ENCODE measurements at places on chromosomes 4 and X. TPM values are rescaled to one million over a fixed set of nuclear protein-coding genes. Genes with fewer than 3 reads are reported as not detected.

- DNase-seq, result peak; percentile 62
These were observed 98.8 kb upstream of the GATB start for GRCh38 chr4:151859641-151860040.

DNA sequence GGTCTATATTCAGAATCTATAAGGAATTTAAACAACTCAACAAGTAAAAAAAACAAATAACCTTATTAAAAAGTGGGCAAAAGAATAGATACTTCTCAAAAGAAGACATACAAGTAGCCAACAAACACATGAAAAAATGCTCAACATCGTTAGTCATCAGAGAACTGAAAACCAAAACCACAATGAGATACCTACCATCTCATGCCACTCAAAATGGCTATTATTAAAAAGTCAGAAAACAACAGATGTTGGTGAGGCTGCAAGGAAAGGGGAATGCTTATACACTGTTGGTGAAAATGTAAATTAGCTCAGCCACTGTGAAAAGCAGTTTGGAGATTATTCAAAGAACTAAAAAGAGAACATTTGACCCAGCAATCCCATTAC lies 201.6 kb downstream of the QDPR start:
- no peak for DNase-seq

DNA sequence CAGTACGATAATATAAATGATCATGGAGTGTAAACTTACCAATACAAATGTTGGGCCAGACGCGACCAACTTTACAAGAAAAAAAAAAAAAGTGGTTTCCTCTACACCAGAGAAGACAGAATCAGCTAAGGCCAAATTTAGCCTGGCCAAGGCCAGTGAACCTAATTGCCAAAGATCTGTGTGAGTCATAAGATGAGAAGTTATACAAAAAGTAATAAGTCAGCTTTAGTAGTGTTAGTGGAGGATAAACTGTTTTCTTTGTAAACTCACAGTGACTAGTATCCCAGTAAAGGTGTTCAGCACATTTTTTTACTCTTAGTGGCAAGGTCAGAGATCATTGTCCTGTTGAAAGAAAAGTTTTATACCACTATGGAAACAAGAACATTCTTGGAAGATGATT lies 531.4 kb upstream of the TECRL start:
- peak; percentile 72 for DNase-seq

GRCh38 chr4:58064653-58065052 lies 954.5 kb upstream of the IGFBP7 start:
- DNase-seq, result no peak

- no peak for DNase-seq
These were observed 40.5 kb downstream of the UBA6 start for GRCh38 chr4:67660418-67660817.

DNA sequence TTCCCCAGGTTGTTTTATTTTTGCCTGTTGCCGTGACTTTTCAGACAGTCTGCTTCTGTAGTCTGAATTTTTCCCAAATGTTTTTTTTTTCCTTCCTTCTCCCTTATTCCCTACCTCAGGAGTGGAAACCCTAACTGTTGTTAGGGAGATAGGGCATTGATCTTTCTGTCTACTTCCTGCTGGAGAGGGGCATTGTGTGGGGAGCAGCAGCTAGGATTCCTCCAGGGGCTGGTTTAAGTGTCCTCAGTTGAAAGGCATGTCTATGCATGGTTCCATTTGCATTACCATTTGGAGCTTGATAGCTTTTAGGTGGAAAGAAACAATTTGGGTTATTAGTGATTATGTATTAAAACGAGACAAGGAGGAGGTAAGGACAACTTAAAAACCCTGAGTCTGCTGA lies 383.9 kb downstream of the DCAF12L2 start:
- no peak for DNase-seq

DNA sequence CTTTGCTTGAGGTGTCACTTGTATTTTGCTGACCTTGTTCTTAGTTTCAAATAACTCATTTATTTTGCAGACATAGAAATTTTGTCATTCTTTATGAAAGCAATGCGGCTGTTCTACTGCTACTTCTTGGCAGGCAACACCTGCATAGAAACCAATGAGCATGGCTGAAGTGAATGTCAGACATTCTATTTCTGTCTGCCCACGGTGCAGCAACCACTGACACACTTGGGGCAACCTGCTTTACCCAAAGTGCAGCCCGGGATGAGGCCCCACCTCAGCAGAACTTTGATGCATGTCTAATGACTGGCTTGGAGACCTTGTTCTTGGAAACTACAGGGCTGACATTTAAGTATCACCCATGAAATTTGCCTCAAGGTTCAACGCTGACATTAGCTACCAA lies 93.6 kb downstream of the RBM47 start:
- no peak for DNase-seq

DNA sequence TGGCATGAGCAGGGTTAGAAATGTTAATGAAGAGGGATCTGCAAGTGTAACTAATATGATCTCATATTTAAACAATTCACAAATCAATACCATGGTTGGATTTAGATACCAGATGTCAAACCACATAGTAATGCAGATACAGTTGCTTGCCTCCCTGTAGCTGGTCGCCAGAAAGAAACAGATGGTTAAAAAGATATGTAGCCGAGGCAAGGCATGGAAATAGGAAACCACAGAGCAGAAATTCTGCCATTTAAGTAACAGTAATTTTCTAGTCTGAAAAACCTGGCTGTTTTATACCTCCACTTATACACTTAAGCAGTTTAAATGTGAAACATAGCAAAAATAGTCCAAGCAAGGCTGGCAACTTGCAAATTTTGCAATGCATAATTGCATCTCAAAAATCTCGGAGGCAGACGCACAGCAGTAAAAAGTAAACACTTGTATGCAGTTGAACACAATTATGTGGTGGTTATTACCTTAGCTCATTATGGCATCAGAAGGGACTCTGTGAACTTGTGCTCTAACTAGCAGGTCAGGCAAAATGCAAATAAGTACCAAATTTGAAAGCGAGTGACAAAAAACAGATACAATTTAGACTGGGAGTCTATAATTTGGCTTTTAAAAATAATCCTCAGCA lies 126.8 kb downstream of the NAA11 start:
- no peak for DNase-seq

DNA sequence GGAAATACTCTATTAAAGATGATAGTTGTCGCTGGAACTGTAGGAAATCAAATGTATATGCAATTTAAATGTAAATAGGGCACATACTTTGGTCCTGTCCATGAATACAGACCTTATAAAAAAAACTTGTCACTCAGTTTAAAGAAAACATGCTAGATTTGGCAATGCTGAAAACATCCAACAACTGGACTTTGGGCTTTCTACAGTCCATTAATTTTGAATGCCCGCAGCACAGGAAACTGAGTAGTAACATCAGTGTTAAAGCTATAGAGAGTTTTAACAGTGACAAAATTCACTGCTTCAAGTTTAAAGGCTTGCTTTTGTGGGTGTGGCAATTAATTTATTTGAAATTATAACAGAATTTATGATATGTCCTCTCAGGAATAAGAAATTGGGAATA lies 578.4 kb downstream of the TRIML1 start:
- DNase-seq, result no peak

GRCh38 chr4:82797405-82798111 lies 1.0 kb downstream of the SCD5 start:
- DNase-seq, result no peak

- DNase-seq, result no peak
These were observed 77.9 kb downstream of the SLC7A11 start for GRCh38 chr4:138164208-138164607.

DNA sequence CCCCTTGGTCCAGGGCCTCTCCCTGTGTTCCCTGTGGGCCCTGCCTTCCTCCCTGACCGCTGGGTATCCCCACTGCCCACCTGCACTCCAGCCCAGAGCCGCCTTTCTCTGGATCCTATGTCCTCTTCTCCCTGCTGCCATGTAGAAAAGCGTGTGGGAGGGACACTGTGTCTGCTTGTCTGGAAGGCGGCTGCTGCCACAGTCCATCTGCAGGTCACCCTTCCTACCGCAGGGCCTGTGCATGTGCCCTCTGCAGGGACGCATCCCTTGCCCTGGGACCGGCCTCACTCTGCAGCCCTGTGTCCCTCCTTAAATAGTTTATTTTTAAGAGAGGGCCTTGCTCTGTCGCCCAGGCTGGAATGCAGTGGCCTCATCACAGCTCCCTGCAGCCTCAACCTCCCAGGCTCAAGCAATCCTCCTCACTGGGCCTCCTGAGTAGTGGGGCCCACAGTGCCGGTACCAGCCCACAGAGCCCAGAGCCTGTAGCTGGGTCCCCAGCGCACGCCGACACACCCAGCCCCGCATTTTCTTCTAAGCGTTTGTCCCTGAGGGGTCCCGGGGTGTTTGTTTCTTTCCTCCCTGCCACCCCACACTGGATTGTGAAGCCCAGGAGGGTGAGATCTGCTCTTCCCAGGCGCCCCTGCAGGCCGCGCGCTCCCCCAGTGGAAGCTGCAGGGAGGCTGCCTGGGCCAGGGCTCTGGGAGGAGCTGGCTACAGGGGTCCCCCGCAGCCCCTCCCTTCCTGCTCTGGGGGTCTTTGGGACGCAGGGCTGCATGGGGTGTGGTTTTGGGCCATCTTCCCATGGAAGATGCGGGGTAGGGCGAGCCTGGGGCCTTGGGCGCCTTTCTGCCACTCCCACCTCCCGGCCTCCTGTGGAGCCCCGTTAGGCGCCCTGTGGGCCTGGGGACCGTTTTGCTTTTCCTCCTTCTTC lies 12.8 kb upstream of the NAT8L start:
- no peak for DNase-seq

GRCh38 chr4:55910140-55910539 lies 38.6 kb upstream of the CEP135 start:
- peak; percentile 28 for DNase-seq

DNA sequence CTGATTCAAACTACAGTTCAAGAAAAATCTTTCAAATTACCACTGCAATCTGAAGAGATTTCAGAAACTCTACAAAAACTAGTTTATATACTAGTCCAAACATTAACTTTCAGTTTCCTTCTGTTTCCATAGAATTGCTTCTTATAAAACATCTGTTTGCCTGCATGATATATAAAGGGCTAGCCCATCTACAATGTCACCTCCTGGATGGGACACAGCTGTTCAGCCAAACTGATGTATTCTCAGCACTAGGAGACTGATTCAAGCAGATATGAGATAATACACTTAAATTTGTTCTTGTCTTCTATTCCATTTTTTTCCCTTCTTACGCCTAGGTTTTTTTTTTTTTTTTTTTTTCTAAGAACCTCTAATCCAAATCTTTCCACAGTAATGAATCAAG lies 1569.7 kb upstream of the IGFBP7 start:
- no peak for DNase-seq

GRCh38 chr4:25051534-25051933 lies 20.8 kb upstream of the LGI2 start:
- DNase-seq, result peak; percentile 39

DNA sequence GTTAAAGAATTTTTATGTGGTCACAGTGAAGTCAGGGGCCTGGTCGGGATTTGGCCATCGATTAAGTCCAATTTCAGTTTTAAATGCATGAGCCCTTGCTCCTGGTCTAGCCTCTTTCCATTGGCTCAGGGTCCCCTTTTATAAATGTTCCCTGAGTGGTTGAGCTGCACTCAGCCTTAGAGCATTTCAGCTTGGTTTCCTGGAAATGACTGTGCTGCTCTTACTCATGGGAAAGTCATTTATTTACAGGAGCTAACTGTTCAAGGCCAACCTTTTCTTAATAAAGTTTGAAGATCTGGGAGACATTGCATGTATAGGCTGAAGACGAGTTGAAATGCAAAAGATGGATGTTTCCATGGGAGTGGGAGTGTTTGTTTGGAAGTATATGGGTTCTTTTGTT lies 98.8 kb upstream of the CLNK start:
- DNase-seq, result peak; percentile 81

DNA sequence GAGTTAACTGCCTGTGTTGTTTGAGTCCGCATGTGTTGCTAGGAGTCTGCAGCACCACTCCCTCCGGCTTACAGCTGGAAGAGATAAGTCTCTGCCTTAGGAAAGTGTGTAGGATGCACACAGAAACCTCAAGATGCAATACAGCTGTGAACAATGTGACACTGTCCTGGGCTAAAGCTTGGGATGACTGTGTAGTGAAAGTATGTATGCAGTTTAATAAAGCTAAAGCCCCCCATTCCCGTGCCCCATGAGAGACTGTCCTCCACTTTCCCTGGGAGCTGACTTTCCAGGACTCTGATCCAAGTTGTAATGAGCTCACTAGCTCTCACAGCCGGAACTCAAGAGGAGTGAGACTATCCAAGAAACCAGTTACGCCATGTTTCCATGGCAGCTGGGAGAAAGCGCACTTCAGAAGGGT lies 156.6 kb upstream of the FTHL17 start:
- DNase-seq, result no peak

GRCh38 chr4:6405397-6405706 lies 67.1 kb downstream of the PPP2R2C start:
- DNase-seq, result no peak

DNA sequence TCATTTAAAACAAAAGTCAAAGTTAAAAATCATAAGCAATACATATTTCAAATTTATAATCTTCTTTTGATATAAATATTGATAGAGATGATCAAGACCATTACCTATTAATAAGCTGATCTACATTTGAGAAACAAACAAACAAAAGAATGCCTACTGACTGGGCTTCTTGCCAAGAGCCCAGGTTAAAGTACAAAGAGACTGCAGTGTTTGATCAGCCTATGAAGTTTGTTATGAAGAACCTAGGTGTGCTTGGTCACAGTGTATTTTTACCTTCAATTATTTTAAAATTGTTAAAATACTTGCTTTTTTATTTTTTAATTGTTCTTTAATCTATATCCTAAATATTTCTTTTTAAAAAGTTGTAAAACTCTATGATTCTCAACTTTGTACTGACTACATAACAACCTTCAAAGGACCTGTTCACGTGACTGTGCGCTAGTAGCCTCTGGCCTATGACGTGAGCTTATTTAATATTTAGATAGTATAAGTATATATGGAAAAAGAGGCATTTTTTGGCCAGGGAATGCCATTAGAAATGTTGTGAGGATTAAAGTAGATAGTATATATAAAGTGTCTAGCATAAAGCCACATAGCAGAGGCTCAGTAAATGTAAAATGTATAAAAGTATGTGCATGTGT lies 11.4 kb upstream of the SLC39A8 start:
- DNase-seq, result no peak

POU3F4 gene
- total RNA-seq, result not detected

NMU gene
- total RNA-seq, result not detected

TEC gene
- total RNA-seq, result 6.8 TPM

RNF150 gene
- total RNA-seq, result 0.45 TPM

KCNE5 gene
- 0.29 TPM for total RNA-seq

CFAP99 gene
- not detected for total RNA-seq

MAGEA10 gene
- total RNA-seq, result not detected

AKAP14 gene
- not detected for total RNA-seq
